ENCODE measurements at places on chromosomes 5 and 9.

GRCh38 chr9:95819636-95820035 is 55.9 kb upstream of the ERCC6L2 start:
- DNase-seq, result no peak

GRCh38 chr5:140925806-140926442 is at the start of gene PCDHAC1:
Gene PCDHAC1 (plus strand): TSS chr5:140926299. CDS start chr5:140926893, 594 bp downstream.
- DNase-seq, result no peak

DNA sequence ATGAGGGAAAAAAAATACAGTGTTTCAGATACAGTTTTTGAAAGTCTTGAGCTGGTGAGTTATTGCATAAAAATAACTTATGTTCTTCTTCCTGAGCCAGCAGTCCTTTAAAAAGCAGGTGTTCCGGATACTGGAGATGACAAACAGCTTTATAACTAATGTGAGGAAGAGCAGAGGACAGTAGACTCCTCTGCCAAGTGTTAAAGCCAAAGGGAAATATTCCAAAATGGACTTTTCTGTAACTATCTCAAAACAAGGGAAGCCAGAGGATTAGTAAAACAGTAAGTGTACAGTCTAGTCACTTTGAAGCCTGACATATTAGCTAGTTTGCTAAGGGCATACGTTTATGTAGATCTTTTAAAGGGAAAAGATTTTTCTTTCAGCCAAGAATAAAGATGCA is 11.0 kb upstream of the SNCAIP start:
- no peak for DNase-seq

DNA sequence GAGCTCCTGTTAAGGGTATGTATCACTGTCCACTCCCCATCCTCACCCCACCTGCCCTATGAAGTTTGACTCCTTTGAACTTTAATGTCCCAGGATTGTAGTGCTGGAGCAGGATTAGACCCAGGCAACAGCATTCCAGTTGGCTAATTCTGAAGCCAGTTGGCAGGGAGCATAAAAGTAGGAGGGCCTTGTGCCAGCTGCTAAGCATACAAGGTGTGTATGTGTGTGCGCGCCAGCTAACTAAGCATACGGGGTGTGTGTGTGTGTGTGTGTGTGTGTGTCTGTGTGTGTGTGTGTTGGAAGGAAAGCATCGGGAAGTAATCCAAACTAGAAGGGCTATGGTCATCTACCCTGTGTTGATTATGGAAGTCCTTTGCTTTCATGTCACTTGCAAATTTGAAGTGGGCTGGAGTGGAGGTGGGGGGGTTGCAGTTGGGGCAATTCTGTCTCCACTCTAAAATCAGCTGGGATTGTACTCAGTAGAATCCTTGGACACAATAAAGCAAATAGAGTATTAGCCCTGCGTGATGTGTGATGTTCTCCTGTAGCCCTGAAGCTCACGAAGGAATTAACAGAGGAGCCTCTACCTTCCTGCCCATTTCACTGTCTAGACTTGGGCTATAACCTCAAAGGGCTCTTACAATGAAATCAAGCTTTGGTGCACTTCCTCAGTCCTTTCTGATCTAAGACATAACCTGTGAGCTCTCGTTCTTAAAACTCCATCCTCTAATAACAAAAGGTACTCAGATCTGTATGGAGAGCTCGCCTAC is 26.9 kb downstream of the HMGCR start:
- no peak for DNase-seq

- DNase-seq, result no peak
Measured at GRCh38 chr9:91899219-91899563, 50.8 kb downstream of the ROR2 start.

Data from GM06990 (cell line).